ENCODE measurements at places on chromosomes 7 and 10.

DNA sequence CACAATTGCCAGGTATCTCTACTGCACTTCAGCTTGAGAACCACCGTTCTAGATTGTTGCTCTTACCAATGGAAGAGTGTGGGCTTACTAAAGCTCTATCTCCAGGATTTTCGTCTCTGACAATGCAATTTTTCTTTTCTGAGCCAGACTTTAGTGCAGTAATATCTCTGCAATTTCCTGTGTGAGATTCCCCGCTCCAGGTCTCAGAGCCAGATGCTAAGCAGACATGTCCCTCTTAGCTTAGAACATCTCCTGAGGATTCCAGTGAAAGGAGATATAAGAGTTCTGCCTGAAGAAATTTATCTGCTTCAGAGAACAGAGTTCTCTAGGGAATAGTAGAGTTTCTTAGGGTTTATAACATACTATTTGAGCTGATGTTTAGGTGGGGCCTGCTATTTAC is 82.0 kb downstream of the SND1 start:
- no peak overlapping the region for H3K4me3 ChIP-seq
- DNase-seq = no peak
- H3K4me1 ChIP-seq = peaks cover 23% of the 10 kb centered on the region
- H3K36me3 ChIP-seq = peaks cover 10% of the 10 kb centered on the region
- peak overlapping the region; percentile 2 for H3K27ac ChIP-seq

DNA sequence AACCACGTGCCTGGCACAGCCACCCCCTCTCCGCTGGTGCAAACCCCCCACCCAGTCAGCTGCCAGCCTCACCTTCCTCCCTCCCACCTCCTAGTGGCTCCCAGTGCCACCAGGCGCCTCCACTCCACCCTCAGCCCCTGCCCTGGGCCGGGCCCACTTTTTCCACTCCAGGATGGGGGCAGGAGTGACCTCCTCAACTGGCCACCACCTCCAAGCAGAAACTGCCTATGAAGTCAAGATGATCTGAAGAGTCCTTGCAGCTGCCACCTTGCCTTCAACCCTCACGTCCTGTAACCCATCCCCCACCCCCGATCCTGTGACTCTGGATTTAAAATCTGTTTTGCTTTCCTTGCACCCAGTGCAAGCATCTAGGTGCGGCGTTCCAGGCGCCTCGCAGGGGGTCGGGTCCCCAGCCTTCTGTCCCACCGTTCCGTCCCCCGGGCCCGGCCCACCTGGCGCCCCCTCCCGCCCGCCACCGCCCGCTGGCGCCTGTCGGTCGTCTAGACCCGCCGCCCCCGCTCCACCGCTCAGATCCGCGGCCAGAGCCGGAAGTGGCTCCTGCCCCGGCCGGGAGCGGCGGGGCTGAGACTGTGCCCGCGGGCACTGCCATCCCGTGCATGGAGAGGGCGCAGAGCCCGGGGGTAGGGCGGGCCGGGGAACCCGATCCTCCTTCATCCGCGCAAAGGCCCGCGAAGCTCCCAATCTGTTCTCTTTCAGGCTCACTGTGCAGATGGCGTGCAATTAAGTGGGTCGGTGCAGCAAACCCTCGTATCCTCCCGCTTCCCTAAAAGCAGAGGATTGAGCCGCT is 51.2 kb upstream of the GTF2I start:
- H3K36me3 ChIP-seq = peaks cover 4% of the 10 kb centered on the region
- H3K27ac ChIP-seq = no peak overlapping the region
- no peak for DNase-seq
- H3K4me1 ChIP-seq = peaks cover 9% of the 10 kb centered on the region
- H3K27me3 ChIP-seq = no peaks in the 10 kb centered on the region
- peak overlapping the region; percentile 75 for H3K4me3 ChIP-seq

- no peak overlapping the region for H3K27ac ChIP-seq
- H3K4me3 ChIP-seq = no peak overlapping the region
- peaks cover 13% of the 10 kb centered on the region for H3K36me3 ChIP-seq
- H3K27me3 ChIP-seq = no peaks in the 10 kb centered on the region
- no peak for DNase-seq
- H3K4me1 ChIP-seq = peaks cover 59% of the 10 kb centered on the region
Measured at GRCh38 chr10:102775935-102776669, 32.4 kb downstream of the WBP1L start.

GRCh38 chr10:119517235-119518141 is 25.0 kb downstream of the RGS10 start:
- peaks cover 48% of the 10 kb centered on the region for H3K4me1 ChIP-seq
- H3K4me3 ChIP-seq = peak overlapping the region; percentile 49
- peak overlapping the region; percentile 95 for H3K27ac ChIP-seq
- no peaks in the 10 kb centered on the region for H3K27me3 ChIP-seq
- peak; percentile 41 for DNase-seq

DNA sequence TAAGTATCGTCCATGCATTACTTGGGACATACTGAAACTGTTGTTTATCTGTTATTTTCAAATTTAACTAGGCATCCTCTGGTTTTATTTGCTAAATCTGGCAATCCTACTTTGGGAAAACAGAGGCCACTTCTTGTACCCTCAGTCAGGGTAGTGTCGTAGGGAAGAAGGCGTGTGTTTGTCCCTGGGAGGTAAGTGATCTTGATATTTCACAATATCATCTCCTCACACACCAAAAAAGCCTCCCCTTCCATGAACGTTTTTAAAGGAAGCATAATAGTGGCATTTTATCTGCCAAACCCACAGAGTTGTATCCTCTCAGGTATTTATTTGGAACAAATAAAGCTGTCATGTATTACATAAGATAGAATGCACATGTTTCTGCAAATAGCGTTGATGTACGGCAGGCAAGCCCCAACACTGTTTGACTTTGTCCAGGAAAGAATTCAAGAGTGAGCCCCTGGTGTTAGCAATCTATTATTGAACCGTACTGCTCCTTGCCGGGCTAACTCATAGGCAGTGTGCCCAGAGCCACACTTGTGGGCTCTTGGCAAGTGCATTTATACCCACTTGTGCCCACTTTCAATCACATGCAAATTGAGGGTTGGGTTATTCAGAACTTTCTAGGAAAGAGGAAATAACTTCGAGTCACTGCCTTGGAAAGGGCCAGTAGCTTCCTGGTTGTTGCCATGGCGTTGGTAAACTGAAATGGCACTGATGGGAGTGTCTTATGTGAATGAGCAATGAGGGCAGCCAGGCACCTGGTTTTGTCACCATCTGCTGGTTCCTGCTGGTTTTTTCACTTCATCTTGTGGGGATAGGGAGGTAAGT is 266.0 kb downstream of the USP6NL start:
- peaks cover 3% of the 10 kb centered on the region for H3K36me3 ChIP-seq
- no peaks in the 10 kb centered on the region for H3K4me1 ChIP-seq
- H3K27ac ChIP-seq = no peak overlapping the region
- no peak for DNase-seq
- no peak overlapping the region for H3K4me3 ChIP-seq
- no peaks in the 10 kb centered on the region for H3K27me3 ChIP-seq

- DNase-seq = no peak
- no peak overlapping the region for H3K27ac ChIP-seq
- no peaks in the 10 kb centered on the region for H3K36me3 ChIP-seq
- H3K4me1 ChIP-seq = no peaks in the 10 kb centered on the region
Measured at GRCh38 chr7:79877874-79878465, 256.7 kb upstream of the GNAI1 start.

DNA sequence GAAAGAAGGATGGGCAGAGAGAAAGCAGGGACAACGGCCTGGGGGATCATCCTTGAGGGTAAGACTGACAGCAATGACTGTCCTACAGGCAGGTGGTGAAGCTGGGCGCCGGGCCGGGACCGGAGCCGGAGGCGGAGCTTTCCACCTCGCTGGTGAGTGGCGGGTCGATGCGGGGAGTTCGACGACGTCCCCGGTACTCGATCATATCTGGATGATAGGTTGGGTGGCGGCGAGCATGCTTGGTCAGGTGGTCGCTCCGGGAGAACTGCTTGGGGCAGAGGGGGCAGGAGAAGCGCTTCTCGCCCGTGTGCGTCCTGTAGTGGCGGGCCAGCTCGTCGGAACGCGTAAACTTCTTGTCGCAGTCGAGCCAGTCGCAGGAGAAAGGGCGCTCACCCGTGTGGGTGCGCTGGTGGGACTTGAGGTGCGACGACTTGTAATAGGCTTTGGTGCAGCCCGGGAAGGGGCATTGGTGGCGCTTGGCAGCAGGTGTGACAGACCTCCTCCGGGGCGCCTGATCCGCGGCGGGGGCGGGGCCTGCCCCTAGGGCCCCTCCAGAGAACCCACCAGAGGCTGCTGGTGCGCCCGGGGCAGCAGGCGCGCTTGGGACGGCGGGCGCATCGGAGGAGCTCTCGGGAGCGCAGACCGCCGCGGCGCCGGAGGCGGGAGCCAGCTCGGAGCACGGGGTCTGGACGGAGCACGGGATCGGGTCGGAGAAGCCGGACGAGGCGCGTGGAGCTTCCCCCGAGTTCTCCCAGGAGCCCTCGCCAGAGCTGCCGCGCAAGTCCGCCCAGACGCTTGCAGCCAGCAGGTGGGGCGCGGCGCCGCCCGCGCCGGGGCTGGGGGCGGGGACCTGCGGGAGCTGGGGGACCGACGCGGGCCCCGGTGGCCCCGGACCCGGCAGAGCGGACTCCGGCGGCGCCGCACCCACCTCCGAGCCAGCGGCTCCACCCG is 752 bp downstream of the KLF14 start:
- H3K4me1 ChIP-seq = peaks cover 5% of the 10 kb centered on the region
- peaks cover 92% of the 10 kb centered on the region for H3K27me3 ChIP-seq
- H3K4me3 ChIP-seq = peak overlapping the region; percentile 72
- H3K27ac ChIP-seq = no peak overlapping the region
- peaks cover 6% of the 10 kb centered on the region for H3K36me3 ChIP-seq

DNA sequence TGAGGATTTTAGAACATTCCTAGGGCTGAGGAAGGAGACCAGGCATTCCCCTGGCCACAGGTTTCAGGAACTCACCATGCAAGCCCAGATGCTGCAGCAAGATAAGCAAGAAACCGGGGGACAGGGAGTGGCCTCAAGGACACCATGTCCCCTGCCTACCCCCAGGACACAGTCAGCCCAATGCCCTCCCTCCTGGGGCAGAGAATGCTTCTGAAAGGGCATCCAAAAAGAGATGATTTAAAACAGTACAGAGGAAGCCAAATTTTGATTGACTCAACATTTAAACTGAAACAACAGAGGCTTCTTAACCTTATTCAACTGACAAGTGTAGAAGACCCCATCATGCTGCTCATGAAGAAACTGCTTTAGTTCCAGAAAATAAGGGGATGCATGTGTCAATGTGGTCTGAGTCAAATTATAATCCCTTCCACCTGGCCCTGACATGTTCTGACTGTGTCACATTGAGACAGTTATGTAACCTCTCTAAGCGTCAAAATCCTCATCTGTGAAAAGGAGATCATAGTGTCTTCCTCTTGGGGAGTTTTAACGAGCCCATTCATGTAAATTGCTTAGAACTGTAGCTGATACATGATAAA is 60.0 kb downstream of the ICA1 start:
- peaks cover 11% of the 10 kb centered on the region for H3K27me3 ChIP-seq
- peaks cover 25% of the 10 kb centered on the region for H3K4me1 ChIP-seq
- H3K4me3 ChIP-seq = no peak overlapping the region
- no peak for DNase-seq
- H3K36me3 ChIP-seq = peaks cover 7% of the 10 kb centered on the region
- no peak overlapping the region for H3K27ac ChIP-seq

GRCh38 chr10:112775381-112775780 is 174.7 kb upstream of the TCF7L2 start:
- H3K4me3 ChIP-seq = no peak overlapping the region
- H3K4me1 ChIP-seq = no peaks in the 10 kb centered on the region
- H3K36me3 ChIP-seq = peaks cover 12% of the 10 kb centered on the region

- peaks cover 64% of the 10 kb centered on the region for H3K27me3 ChIP-seq
- no peak overlapping the region for H3K27ac ChIP-seq
Measured at GRCh38 chr10:14191871-14192270, 138.9 kb downstream of the FRMD4A start.

DNA sequence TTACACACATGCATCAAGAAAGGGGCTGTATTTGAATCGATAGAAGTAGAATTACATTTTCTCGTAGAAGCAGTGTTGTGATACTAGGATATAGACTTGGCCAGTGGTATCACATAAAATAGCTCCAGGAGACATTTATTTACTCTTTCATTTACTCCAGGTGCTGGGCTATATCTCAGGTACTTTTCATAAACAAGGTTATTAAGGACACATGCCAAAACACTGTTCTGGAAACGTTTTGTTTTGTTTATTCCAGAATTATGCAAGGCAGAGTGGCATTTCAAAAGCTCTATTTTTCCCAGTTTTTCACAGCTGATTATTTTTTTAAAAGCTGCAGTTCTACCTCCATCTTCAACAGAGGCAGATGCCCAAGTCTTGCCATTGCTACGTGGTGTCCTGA is 37.8 kb upstream of the SEC61G start:
- peaks cover 52% of the 10 kb centered on the region for H3K27me3 ChIP-seq
- H3K4me1 ChIP-seq = no peaks in the 10 kb centered on the region
- DNase-seq = no peak
- H3K27ac ChIP-seq = no peak overlapping the region
- no peaks in the 10 kb centered on the region for H3K36me3 ChIP-seq

DNA sequence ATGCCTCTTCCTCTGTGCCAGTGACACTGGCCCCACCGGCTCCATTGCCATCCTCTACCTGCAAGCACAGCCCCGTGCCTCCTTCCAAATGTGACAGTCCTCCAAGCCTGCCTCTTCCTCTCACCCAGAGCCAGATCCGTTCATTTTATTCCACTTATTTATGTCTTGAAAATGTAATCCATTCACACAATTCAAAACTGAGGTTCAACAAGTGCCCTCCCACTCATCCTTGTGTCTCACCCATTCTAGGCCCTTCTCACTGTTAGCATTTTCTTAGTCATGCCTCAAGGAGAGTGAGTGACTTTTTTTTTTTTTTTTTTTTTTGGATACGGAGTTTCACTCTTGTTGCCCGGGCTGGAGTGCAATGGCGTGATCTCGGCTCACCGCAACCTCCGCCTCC is 41.7 kb downstream of the FKBP6 start:
- no peak overlapping the region for H3K27ac ChIP-seq
- DNase-seq = no peak
- H3K27me3 ChIP-seq = peaks cover 33% of the 10 kb centered on the region
- H3K36me3 ChIP-seq = no peaks in the 10 kb centered on the region

DNA sequence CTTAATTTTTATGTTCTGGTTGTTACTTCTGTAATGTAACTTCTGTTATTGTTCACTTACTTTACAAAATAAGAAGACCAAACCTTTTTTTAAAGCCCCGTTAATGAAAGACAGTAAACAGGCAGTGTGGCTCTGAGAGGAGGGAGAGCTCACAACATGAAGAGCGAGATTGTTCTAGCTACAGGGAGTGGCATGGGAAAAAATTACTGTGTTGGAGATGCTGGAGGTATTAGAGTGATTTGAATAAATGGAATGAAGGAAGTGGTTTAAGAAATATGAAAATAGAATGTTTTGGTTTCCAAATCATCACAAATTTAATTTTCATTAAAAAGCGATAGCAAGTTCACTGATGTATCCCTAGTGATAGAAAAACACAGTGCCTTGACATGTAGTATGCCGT is 31.8 kb downstream of the REEP3 start:
- H3K27ac ChIP-seq = no peak overlapping the region
- peaks cover 27% of the 10 kb centered on the region for H3K4me1 ChIP-seq
- H3K36me3 ChIP-seq = peaks cover 4% of the 10 kb centered on the region
- H3K4me3 ChIP-seq = no peak overlapping the region

DNA sequence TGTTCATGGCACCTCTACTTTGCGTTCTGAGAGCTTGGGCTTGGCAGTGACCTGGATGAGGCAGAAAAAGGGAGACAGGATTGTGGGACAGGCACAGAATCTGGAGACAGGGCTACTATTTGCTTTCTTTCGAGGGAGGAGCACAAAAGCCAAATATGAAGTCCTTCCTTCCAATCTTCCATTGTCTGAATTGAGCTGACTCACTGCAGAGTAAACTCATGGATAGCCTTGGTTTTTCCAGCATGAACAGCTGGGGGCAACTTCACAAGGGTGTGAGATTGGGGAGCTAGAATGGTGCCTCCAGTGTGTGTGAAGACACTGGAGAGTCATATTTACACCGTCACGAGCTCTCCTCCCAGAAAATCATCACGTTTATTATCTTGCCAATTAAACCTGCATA is 55.6 kb upstream of the NRP1 start:
- H3K4me1 ChIP-seq = no peaks in the 10 kb centered on the region
- peaks cover 18% of the 10 kb centered on the region for H3K27me3 ChIP-seq
- H3K4me3 ChIP-seq = no peak overlapping the region
- no peak for DNase-seq
